ENCODE measurements at places on chromosomes 12 and 14.

DNA sequence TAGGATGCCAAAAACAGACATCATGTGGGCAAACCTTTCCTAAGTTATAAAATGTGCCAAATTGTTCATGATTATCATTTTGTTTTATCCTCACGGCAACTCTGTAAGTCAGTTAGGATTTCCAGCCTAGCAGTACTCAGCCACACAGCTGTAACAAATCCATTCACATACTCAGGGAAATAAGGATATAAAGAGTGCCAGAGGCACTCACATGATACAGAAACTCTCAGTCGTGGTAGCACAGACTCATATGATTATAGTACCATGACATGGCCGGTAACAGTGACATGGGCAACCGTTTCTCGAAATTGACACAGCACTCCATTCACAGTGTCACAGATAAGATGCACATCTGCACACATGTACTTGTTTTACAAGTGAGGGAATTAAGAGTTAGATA is 344.2 kb downstream of the LRIG3 start:
- DNase-seq: no peak

DNA sequence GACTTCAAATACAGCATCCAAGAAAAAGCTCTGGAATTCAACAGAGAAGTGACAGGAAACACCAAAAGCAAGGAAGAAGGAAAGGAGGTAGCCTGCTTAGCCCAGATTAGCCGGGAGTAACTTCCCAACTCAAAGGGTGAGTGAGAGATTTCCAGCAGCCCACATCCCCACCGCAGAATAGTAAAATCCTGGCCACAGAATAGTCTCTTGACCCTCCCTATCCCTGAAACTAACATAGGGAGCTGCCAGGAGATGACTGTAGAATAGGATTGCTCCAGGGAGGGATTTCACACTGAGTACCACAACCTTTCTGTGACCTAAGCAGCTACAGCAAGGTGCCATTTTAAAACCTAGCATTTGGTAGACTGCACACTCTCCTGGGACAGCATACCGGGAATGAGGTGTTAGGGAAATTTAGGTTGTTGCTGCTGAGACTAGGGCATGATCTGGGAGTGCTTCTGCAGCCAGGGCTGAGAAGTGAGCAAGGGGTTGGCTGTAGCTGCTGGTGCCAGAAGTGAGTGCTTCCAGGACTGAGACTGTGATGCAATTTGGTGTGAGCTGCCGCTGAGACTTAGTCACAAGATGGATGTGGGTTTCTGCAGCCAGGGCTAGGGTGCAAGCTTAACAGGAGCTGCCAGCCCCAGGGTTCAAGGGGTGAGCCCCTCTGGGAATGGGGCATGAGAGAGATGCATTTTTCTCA is 66.0 kb downstream of the TMTC3 start:
- peak; percentile 44 for DNase-seq

- no peak for DNase-seq
Observed at GRCh38 chr12:92603741-92604432, 98.9 kb upstream of the PLEKHG7 start.

GRCh38 chr12:87793131-87793530 is 236.1 kb downstream of the C12orf50 start:
- DNase-seq: no peak

DNA sequence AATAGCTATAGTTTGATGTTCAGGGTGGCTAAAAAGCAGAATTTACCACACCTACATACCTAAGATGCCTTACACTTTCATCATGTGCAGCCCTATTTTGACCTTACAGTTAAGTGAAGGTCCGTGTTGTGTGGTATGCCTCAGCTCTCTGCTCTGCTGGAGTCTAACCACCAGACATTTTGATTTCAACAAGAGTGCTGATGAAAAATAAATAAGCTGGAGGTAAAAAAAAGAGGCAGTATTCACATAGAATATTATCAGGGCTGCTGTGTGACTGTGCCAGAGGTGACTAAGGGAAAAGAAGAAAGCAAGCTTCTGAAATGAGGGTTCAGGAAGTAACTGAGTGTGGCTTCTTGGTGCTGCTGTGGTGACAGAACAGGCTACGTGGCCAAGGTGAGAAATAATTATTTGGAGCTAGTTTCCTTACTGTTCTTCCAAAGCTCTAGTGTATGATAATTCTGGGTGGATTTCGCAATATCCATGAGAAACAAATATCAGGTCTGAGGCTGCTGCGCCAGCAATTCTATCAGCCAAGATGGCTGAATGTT is 188.8 kb downstream of the STXBP6 start:
- DNase-seq: no peak

DNA sequence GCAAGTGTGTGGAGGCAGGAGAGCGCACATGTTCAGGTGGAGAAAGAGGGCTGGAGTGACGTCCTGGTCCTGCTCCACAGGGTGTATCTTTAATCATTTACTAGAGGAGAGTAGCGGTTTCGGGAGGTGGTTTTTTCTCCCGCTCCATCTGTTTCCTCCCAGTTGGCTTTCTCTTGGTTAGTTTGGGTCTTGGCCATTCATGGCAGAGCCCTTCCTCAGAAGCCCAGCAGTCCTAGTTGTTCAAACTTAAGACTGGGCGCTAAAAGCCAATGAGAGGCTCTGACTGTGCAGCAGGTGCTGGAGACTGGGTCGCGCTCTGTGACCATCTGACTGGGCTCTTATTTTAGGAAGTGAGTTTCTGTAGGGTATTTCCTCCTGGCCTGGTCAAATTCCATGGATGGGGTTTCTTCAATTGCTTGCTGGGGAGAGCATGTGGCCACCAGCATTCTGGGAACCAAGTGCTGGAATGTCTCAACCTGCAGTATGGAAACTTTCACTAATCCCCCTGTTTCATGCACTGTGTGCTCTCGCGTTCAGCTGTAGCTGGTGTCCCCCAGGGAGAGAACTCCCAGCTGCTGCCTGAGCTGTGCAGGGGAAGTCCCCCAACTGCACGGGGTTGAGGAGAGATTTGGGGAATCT is 27.4 kb upstream of the TSPAN9 start:
- DNase-seq: no peak

- DNase-seq: no peak
Observed at GRCh38 chr14:67557656-67558055, 24.6 kb downstream of the PLEKHH1 start.

GRCh38 chr14:92040431-92041051 is 682 bp upstream of the TRIP11 start:
- DNase-seq: no peak

GRCh38 chr14:106396999-106397398 is 870.6 kb downstream of the TMEM121 start:
- DNase-seq: no peak

- DNase-seq: no peak
Observed at GRCh38 chr12:82596483-82596882, 90.2 kb upstream of the TMTC2 start.

- DNase-seq: no peak
Observed at GRCh38 chr12:10607885-10608458, 5.4 kb downstream of the MAGOHB start.

- DNase-seq: no peak
Observed at GRCh38 chr14:72443991-72444441, 449.9 kb downstream of the DPF3 start.

DNA sequence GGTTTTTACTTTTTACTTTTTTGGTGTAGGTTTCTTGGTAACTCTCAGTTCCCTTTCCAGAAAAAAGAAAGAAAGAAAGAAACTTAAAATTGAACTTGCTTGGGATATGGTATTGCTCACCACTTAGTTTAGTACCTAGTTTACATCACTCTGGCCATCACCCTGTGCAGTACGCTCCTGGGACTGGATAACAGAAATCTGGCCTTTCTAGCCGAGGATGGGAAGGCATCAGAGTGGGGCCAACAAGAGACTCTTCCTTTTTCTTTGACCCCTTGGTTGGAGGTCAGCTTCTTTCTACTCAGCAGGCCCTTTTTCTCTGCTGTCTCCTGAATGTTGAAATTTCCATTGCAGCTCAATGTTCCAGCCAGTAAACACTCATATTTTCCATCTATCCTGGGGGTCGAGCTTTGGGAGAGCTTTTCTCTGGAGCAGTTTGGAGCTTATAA is 156.6 kb downstream of the TGFB3 start:
- DNase-seq: no peak

DNA sequence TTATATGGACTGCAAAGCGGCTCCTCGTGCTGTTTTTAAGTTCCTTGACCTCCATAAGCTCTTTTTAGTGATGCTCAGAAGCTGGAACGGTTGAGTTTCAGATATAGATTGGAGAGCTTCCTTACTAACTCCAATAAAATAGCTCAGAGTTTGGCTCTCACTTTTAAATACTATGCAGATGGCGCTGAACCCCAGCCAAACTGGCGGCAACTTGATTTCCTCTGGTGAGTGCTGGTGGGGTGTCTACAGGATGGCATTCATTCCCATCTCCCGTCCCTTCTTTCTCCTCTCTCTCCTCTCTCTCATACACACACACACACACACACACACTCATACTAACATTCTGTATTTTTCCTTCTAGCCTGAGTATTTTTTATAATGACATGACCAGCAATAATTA is 346.3 kb downstream of the ETNK1 start:
- no peak for DNase-seq

DNA sequence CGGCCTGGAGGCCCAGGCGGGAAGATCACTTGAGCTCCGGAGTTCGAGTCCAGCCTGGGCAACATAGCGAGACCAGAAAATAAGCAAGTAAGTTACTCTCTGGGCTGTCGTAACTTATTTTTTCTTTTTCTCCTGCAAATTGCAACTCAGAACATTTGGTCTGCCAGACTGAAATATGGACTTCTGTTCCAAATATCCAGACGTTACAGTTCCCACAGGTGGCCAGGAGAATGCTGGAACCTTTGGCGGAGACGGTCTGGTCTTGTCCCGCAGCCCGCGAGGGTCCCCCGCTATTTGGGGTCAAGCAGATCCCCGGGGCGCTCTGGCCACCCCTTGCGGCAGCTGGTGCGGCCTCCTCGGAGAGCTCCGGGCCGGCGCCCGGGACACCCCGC is 488 bp upstream of the PLEKHH1 start:
- DNase-seq: no peak

GRCh38 chr14:96268431-96269358 is 12.7 kb downstream of the BDKRB1 start:
- DNase-seq: no peak

GRCh38 chr12:53484686-53485575 is 14.3 kb downstream of the MAP3K12 start:
- no peak for DNase-seq

GRCh38 chr12:51959211-51959610 is 7.7 kb downstream of the ACVR1B start:
- DNase-seq: no peak

DNA sequence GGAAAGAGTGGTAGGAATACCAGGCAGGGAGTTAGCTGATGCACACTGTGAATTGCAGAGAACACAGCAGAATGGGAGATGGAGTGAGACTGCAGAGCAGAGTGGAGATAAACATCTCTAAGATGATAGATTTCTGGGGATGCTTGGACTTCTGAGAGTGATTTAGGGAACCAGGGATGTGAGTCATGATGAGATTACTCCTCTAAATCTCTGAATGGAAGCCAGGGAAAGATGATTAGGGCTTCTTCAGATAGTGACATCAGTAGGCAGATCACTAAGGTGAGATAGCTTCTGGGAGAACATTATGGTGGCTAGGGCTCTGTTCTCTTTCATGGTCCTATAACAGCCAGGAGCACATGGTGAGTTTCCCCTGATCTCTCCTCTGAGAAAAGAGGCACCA is 501.5 kb upstream of the USP15 start:
- no peak for DNase-seq

- DNase-seq: no peak
Observed at GRCh38 chr12:2552000-2552756, 242.6 kb upstream of the FKBP4 start.

GRCh38 chr14:56333359-56334292 is 215.4 kb downstream of the PELI2 start:
- no peak for DNase-seq

DNA sequence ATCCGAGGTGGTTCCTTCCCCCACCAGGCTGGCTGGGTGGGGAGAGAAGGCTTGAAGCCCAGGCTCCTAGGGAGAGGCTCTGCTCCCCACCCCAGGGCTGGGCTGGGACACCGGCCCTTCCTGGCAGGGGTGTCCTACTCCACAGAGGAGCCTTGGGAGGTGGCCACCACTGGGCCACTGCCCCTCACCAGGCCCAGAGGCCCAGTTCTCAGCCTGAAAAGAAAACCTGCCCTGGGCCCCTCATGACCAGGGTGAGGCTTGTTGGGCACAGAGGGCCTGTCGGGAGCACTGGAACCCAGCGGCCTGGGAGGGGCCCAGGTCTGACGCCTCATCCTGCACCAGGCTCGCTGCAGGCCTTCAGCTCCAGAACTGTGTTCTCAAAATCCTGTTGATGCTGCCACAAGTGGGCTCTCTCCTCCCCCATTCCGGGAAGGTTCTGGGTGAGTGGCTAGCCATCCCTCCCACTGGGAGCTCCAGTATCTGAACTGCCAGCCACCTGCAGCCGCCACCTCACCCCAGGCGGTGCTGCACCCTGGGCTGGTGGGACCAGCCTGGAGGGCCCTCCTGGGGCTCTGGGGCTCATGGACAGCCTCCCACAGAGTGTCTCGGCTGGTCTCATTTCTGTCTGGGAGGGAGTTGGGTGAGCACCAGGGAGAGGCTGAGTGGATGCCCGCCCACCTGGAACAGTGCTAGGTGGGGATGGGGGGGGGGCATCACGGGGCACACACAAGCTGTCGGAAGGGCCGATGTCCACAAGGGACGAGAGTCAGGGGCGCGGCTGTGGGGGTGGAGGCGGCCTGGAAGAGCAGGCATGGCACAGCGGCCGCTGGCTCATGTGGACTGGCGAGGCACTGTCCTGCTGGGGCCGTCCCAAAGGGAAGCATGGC is 11.8 kb downstream of the BAG5 start:
- peak; percentile 82 for DNase-seq
